ENCODE measurements at places on chromosomes 3 and 15.

DNA sequence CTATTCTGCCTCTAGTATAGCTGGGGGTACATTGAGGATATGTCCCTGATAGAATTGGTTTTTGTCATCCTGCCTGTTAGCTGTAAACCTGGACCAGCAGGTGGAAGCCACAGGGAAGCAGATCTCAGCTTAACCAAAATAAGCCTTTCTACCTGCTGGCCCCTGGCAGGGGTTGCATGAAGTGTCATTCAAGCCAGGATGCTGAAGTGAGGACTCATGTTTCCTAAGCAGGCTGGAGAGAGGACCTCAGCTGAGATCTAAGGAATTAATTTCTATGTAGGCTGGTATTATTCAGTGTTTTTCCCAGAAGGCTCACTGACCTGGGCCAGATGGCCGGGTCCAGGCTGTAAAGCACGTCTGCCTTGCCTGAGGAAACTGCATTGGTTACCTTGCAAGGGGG lies 128.9 kb downstream of the MEGF11 start:
- DNase-seq = no peak

- no peak for DNase-seq
These were observed 207.6 kb downstream of the CHST2 start for GRCh38 chr3:143326983-143327778.

- DNase-seq = no peak
These were observed 176.7 kb upstream of the PDZRN3 start for GRCh38 chr3:73801444-73801843.

DNA sequence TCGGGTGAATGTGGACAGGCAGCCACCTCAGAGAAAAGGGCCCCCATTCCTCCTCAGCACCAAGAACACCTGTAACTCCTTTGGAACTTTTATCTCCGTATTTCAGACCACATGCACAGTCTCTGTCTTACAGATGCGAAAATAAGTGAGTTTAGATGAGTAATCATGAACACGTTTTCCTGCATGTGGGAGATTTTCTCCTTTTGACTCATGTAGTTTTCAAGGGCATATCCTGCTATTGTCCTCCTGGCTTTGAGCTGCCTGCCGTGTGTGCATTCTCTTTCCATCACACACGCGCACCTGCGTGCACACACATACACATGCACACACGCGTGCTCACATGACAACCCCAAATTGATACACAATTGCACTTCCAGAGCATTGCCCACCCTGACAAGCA lies 239.2 kb downstream of the GABRG3 start:
- no peak for DNase-seq

GRCh38 chr15:62320259-62320658 lies 155.2 kb upstream of the C2CD4B start:
- DNase-seq = no peak

GRCh38 chr3:69647081-69647480 lies 92.2 kb upstream of the MITF start:
- DNase-seq = no peak

Data from stimulated activated CD8-positive, alpha-beta memory T cell treated with anti-CD3 and anti-CD28 coated beads, Interleukin-7, amount 100 ng/mL, for 24 hours (primary cell).